ENCODE measurements at places on chromosomes 16 and 17.

- DNase-seq = no peak
These were observed 210.3 kb downstream of the WWOX start for GRCh38 chr16:78309763-78310162.

DNA sequence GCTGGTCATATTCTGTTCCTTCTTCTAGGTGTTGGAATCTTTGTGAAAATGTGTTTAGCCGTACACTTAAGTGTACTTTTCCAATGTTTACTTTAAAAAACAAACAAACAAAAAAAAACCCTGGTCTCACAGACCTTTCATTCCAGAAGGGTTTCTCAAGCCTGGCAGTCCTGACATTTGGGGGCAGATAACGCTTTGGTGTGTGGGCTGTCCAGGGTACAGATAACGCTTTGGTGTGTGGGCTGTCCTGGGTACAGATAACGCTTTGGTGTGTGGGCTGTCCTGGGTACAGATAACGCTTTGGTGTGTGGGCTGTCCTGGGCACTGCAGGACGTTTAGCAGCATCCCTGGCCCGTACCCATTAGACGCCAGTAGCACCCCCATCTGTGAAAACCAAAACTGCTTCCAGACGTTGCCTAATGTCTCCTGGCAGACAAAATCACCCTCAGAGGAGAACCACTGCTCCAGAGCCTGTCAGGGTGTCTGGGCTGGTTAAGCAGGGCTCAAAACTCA is 15.2 kb upstream of the FLCN start:
- DNase-seq = no peak

DNA sequence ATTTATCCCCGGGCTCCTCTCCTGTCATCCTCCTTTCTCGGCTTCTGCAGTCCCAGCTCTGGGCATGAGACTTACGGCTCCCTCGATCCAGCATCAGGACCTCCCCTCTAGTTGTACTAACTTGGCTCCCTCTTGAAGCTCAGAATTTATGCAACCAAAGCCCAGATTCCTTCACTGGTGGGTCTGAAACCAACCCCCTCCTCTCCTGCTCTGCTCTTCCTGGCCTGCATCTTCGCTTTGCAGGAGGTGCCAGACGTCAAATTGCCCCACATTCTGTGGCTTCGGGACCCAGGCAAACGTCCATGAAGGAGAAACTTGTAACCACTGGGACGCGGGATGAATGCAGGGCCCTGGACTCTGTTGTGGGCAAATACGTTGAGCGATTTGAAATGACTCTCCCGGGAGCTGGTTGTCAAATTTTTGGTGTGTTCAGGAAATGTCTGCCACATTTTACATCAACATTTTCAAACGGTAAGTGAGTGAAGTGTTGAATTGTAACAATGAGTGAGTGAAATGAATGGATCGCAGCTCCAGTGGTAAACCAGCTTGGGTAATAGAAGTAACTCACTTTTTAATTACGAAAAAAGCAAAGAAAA is 29.3 kb upstream of the ELAC2 start:
- no peak for DNase-seq

DNA sequence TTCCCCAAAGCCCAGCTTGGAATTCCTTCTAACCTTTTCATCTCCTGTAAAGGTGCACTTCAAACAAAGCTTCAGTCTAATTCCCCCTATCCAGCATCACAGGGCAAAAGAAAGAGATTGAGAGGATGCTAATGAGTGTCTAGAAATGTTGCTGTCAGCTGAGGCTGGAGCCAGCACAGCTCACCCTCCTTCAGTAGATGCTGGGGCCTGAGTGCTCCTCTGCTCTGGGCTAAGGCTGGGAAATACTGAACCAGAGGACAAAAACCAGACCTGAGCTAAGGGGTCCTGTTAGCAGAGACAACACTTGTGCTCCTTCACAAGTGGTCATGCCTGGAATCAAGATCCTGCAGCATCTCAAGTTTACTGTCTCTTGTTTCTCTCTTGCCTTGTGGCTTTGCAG is 85.0 kb downstream of the CHD9NB start:
- no peak for DNase-seq

- peak; percentile 11 for DNase-seq
These were observed 1.5 kb upstream of the BAIAP3 start for GRCh38 chr16:1331712-1332617.

GRCh38 chr16:61836804-61837393 is 199.3 kb downstream of the CDH8 start:
- no peak for DNase-seq

- DNase-seq = no peak
These were observed 33.3 kb downstream of the TRIM25 start for GRCh38 chr17:56880571-56880970.

- no peak for DNase-seq
These were observed 299.3 kb downstream of the SOX9 start for GRCh38 chr17:72419866-72420774.

GRCh38 chr17:78375401-78376151 is 2.9 kb upstream of the PGS1 start:
- peak; percentile 89 for DNase-seq

DNA sequence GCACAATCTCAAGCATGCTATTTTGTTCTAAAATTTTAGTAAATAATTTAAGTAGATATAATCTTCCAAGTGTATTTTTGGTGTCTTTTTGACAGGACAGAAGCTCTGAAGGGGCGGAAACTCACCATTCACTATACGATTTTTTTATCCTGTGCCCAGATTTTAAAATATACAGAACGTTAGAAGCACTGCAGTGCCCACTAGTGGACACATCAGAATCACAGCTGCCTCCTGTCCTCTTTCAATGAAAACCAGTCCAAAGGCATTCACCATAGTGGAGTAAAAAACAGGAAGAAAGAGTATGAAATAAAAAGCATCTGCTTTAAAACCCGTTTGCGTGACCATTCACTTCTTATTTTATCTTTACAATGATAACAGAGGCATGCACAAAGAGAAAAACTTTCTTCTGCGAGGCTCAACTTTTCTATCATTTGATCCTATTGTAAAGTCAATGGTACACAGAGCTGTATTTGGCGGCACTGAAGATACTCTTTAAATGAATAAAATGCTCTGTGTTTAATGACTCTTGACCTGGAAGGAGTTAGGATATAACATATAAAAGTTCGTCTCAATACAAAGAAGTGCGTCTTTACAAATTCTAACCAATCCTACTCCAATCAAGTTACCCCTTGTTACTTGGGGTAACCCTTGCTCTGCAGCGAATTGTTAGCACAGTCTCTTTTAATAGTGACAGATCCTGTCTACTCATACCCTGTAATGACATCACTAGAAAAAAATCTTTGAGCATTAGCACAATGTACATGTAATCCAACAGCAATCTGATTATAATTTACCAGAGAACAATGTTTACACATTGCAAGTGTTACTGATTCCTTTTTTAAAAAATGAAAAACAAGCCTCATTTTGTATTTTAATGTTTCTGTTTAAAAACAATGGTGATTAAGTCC is 339.8 kb upstream of the PSMD7 start:
- peak; percentile 39 for DNase-seq

DNA sequence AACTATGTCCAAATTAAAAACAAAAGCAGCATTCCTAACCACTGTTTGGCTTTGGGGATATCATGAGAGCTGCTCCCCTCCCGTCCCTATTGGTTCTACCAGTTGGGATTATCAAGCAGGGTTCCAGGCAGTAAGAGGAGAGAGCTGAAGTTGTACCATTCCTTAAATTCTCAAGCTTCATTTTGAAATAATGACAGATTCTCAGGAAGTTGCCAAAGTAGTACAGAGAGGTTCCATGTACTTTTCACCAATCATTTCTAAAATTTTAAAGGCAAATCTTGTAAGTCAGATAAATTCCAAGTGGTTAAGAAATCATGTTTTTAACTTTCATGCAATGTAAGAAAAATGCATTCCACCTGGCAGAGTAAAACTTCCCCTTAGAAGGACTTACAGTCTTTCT is 36.9 kb downstream of the TEX2 start:
- DNase-seq = no peak

GRCh38 chr16:57000271-57001025 is 11.1 kb downstream of the NLRC5 start:
- DNase-seq = peak; percentile 54

DNA sequence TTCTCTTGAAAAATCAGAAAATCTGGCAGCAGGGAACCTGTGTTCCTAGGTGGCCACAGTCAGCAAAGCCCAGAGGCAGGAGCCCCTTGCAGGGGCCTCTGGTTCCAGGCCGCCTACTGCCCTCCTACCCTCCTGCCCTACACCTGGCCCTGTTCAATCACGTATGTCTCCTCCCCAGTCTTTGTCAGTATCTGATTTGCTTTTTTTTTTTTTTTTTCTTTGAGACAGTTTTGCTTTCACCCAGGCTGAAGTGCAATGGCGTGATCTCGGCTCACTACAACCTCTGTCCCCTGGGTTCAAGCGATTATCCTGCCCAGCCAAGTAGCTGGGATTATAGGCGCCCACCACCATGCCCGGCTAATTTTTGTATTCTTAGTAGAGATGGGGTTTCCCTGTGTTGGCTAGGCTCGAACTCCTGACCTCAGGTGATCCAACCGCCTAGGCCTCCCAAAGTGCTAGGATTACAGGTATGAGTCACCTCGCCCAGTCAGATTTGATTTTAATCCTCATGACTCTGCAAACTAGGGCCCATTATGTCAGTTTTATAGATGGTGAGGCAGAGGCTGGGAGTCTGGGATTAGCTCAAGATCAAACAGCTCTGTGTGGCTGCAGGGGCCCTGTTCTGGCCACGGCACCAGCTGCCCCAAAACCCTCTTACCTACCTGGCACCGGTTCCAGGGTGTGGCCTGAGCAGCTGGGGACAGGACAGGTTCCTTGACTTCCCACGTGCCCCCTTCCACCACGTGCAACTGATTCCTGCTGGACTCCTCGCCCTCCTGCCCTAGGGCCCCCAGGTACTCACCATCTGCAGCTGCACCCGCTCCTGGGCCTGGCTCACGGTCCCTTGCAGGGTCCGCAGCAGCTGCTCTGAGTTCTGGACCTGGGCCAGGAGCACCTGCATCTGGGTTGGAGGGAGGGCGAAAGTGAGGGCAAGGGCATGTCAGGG is 14.7 kb downstream of the RABEP2 start:
- DNase-seq = no peak

- DNase-seq = peak; percentile 98
These were observed 16.1 kb upstream of the PLLP start for GRCh38 chr16:57300387-57301125.

DNA sequence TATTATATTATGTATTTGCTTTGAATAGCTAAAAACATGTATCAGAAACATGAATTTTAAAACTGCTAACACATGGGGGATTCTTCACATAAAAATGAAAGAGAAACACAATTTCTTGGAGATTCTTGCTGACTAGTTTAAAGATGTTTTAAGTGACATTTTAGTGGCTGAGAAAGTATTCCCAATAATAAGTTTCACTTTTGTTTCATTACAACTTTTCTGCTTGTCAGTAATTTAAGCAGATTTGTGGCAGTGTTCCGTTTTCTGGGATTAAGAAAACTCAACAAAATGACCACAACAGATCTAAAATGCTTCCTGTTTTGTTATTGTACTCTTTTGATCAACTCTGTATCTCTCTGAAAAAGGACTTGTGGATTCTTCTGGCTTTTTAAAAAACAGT is 75.9 kb downstream of the NLK start:
- no peak for DNase-seq

DNA sequence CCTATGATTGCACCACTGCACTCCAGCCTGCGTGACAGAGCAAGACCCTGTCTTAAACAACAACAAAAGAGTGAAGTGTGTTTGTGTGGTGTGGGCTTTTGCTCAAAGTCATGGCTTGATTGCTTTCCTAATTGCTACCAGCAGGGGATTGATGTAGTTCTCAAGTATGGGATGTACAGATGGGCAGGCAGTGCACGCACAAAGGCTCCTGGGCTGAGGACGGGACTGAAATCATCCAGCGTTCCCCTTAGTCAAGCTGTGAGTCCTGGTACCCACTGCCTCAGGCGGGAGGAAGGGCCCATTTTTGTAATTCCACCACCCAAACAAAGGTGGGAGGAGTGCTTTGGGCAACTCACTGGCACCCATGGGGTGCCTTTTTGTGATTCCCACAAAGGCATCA is 47.3 kb downstream of the GDE1 start:
- DNase-seq = no peak

GRCh38 chr16:85094176-85094805 is 18.0 kb downstream of the CIBAR2 start:
- no peak for DNase-seq

DNA sequence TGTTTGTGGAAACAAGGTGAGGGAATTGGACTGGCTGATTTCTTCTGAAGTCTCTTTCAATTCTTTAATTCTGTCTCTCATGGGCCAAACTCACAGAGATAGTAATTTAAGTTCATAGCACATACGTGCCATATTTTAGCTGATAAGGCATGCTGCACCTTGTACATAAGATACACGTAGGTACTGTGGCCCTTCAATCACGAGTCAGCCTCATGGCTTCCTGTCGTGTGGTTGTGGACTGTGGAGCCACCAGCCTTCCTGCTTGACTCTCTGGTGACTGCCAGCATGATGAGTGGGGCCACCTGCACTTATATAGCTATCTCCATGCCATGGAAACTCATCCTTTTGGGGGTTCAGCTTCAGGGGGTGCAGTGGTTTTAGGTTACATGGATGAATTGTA is 25.1 kb downstream of the KSR1 start:
- no peak for DNase-seq

DNA sequence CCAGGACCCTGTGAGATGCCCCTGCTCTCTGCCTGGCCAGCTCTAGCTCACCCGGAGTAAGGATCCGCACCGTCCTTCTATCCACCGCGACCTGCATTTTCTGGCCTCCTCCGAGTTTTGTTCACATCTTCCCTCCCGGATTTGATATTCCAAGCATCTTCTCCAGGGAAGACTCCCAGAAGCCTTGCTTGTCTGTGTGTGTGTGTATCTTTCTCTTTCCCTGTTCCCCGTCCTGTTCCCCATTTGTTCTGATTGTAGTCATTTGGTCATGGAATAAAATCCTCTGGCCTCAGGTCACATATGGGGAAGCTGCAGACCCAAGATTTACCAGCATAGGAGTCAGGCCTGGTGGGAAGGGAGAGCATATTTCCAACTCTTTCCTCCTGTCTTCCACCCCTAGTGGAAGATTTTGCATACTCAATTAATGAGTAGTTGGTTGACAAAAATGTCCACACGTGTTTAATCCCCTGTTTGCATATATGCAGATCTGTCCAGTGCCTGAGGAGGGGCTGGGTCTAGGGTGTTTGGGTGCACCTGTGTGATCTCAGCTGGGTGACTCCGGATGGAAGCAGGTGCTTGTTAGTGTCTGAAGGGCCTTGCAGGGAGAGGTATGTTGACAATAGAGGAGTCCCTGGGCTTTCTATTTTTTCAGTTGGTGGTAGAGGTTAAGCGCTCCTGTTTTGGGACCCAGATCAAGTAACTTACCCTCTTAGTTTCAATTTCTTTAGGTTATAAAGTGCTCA is 1.9 kb downstream of the PRAC1 start:
- no peak for DNase-seq

DNA sequence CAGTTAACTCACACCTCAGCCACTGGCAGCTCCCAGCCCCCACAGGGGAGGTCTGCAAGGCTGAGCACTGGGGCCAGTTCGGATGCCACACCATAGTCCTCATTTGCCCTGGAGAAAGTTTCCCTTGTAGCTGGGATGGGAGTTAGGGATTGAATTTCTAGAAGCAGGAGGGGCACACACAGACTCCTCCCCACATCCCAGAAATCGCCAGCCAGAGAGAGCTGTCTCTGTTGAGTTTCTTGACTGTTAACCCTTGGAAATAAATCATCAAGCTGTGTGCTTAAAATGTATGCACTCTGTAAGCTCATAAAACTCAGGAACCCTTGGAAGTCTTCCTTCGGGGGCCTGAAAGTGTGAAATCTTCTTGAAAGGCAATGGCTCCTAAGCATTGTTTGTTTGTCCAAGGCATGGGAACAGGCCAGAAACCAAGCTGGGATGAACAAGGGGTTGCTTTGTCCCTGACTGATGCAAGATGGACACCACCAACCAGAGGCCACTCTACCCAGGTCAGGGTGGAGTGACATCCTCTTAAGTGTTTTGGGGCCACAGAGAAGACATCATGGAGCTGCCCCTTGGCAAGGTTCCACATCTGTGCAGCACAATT is 394 bp upstream of the PRM3 start:
- no peak for DNase-seq

Measured in AG09319 (cell line).